DMS53 (cell line): ENCODE measurements at places on chromosomes 4 and X.

DNA sequence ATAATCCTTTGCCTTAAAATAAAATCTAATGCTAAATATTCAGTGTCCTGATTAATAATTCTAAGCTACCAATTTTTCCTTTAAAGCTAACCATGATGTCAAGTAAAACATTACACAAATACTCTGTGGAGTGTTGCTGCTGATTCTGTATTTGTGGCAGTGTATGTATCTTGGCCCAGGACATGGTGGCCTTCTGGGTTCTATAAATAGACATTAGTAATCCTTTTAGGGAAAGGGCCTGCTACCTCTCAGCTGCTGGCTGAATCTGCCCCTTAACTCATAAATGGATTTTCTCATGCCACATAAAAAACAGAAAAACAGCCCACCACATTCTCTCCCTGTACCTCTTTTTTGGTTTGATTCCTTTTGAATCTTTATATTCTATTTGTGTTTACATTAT, 1.2 kb upstream of the XK start:
- DNase-seq, result peak; percentile 8

GRCh38 chr4:107133965-107134653, 98.0 kb upstream of the DKK2 start:
- DNase-seq, result peak; percentile 3

DNA sequence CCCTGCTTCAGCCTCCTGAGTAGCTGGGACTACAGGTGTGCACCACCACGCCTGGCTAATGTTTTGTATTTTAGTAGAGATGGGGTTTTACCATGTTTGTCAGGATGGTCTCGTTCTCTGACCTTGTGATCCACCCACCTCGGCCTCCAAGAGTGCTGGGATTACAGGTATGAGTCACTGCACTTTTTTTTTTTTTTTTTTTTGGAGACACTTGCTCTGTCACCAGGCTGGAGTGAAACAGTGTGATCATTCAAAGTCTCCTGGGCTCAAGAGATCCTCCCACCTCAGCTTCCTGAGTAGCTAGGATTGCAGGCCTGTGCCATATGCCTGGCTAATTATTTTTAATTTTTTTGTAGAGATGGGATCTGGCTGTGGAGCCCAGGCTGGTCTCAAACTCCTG, 338.8 kb downstream of the PPP3CA start:
- DNase-seq, result peak; percentile 9

DNA sequence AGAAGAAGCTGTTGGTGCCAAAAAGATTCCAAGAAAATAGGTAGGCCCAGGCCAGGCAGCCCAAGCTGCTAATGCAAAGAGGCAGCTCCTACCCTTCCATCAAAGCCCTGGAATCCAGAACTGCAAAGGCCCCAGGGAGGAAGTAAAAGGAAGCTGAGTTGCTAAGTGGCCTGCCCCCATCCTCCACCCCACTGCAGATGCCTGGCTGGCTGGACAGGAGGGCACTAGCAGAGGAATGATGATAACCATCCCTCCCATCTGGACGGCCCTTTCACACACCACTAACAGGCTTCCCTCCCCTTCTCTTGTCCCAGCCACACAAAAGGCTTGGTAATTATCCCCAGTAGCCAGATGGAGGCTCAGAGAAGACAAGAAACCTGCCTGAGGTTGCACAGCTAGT, 32.4 kb upstream of the PJA1 start:
- no peak for DNase-seq

DNA sequence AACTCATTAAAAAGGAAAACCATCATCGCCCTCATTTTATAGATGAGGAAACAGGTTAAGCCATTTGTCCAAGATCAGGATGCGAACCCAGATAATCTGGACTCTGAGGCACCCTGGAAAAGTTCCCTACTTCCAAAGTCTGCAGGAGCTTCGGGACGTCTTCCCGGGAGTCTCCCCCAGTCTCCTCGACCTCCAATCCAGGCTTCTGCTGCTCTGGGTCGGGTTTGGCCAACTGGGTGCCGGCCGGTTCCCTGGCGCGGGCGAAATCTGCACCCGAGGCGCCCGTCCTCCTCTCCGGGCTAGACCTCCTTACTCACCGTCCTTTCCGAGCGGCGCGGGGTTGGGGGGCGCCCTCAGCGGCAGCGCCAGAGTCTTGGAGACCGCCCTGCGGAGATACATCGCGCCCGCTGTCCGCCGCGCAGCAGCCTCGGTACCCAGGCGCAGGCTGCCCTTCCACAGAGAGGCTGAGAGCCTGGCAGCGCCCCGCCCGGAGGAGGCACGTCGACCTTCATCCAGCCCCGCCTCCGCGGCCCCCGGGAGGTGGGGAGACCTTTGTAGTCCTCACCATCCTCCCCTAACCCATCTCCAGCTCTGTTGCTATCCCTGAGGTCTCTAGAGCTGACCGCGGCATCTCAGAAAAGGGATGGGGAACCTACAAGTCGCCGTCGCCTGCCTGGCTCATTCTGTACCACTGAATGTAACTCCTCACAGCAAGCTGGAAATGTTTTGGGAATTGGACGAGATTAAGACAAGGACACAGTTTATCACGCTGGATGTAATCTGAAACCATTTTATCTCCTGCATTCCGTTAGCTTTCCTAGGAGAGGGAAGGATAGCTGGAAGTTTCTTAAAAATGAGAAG, at the start of gene MGARP:
MGARP (minus strand) TSS at position 466 of the 861 bp plus-strand sequence; CDS start at position 399, 67 bp downstream.
- DNase-seq, result peak; percentile 46

DNA sequence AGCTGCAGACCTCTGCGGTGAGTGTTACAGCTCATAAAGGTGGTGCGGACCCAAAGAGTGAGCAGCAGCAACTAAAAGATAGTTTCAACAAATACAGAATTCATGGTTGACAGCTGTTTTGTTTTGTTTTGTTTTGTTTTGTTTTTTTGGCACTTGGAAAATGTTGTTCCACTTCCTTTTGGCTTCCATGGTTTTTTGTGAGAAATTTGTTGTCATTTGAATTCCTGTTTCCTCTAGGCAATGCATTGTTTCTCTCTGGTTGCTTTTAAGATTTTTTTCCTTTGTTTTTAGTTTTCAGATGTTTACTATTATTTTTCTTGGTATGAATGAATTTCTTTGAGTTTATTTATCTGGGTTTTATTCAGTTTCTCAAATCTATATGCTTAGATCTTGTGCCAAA, 229.4 kb downstream of the MID1IP1 start:
- DNase-seq, result no peak

GRCh38 chr4:15145709-15146108, 143.4 kb downstream of the CPEB2 start:
- peak; percentile 31 for DNase-seq

DNA sequence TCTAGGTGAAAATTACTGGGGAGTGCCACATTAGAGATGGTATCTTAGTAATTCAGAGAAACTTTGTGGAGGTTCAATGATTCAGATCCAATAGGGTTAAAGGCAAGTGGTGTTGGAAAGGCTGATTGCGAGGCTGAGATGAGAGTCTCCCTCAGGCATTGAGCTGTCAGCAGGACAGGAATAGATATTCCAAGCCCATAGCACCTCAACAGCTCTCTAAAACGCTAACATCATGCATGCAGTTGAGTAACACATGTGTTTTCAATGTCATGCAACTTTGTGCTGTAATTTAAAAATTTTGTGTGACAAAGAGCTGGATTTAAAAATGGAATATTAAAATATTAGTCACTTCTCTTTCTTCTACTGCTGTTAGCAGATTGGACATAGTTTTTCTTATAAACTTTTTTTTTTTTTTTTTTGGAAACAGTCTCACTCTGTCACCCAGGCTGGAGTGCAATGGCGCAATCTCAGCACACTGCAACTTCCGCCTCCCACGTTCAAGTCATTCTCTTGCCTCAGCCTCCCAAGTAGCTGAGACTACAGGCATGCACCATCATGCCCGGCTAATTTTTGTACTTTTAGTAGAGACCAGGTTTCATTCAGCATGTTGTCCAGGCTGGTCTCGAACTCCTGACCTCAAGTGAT, 173.5 kb upstream of the C1QTNF7 start:
- DNase-seq, result no peak

DNA sequence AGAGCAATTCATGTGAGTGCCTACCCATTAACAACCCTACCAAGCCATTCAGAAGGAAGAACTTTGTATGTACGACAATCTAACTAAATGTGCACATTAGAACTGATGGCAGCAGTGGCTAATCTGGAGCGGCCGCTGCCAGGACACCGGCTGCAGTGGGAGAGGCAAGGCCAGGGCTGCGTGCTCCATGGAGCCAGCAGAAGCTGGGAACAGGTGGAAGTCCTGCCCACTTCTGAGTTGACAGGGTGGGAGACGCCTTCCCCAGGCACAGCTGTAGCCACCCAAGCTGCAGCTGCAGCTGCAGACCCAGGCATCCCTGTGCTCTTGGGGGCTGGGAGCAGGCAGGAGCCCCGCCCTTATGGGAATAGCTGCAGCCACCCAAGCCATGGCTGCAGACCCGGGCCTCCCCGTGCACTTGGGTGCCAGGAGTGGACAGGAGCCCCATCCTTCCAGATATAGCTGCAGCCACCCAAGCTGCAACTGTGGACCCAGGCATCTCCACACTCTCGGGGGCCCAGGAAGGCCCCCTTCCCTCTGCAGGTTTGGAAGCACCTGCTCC, 79.1 kb upstream of the DDX60 start:
- DNase-seq, result no peak

GRCh38 chr4:184395971-184396391, 78.4 kb downstream of the IRF2 start:
- no peak for DNase-seq

DNA sequence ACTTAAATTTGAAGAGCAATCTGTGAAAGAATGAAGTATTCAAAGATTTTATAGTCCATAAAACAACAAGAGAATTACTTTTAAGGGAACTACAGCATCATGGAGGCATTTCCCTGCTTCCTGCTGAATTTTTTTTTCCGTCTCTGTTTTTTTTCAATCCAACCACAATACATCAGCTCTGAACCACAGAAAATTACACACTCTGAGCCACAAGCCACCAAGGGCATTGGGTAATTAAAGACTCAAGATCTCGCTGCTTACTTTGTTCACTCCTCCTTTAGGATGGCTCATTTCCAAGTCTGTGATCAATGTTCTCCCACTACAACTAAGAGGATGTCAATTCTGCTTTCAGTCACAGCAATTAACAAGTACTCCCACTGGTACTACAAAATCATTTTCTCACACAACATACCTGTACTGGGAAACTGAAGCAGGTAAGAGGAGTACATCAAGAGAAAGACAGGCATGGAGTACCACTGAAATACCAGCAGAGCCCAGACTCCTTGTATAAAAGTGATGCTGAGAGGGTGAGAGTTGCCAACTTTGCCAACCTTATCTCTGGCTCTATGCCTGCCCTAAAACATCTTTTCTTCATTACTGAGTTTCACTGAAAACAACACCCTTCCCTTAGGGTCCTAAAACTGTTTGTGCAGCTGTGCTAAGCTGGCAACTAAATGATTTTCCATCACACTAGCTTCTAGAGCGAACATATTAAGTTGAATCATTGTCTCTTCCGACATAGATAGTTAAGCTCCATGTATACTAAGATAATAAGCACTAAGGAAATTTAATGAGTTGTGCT, 105.8 kb upstream of the MAGEB18 start:
- no peak for DNase-seq

- DNase-seq, result no peak
Measured at GRCh38 chr4:151446208-151446607, 37.2 kb downstream of the FHIP1A start.

DNA sequence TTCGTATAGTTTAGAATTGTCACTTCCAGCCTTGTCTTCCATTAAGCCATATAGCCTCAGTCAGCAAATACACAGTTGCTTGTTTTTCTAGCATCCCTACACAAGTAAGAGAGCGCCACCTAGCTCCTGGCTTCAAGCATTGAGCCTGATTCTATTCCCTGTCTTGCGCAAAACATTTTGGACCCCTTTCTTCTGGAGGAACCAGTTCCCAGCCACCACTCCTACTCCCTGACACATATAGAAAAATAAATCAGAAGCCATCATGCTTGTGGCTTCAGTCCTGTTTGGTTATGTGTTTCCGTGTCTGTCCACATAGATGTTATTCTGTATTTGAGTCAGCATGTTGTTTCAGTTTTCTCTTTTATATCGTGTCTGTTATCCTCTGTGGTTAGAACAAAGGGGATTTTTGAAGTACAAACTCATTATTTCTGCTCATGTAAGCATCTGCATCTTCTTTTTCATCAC, 59.9 kb downstream of the GK start:
- peak; percentile 84 for DNase-seq

DNA sequence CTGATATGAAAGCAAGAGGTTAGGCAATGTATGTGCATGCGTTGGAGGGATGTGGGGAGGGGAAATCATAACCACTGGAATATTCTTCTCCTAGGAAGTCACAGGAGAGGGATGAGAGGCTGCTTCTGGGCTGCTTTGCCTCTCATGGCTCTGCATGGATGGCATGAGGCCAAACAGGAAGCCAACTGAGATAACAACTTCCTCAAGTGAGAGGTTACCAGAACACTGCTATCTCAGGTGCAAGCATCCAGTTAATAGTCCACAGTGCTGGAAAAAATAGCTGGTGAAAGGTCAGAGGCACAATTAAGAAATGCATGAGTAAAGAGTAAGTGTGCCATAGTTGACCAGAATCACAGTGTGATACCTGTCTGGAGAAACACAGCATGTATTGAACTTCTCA, 113.3 kb downstream of the ELOVL6 start:
- DNase-seq, result peak; percentile 82

DNA sequence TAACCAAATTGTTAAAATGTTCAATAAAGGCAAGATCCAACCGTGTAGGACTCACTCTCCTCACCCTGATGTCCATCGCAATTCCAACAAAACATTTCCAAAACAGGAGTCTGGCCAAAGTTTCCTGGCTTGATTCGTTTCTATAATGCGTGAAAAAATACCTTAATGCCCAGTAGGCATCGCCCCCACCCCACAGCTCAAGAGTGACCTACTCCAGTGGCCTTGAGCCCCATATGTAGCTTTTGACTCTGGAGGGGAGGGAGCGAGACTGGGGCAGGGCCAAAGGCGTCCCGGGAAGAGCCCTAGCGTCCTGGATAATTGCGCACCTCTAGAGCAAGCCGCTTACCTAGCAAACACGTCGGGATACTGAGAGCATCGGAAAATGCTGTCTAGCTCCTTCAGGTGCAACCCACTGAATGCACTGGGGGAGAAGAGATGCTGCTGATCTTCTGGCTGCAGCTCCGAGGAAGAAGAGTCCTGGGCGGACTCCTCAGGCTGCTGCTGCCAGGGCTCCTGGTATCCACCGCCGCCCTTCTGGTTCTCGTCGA, 55.6 kb upstream of the NKAP start:
- DNase-seq, result peak; percentile 17

DNA sequence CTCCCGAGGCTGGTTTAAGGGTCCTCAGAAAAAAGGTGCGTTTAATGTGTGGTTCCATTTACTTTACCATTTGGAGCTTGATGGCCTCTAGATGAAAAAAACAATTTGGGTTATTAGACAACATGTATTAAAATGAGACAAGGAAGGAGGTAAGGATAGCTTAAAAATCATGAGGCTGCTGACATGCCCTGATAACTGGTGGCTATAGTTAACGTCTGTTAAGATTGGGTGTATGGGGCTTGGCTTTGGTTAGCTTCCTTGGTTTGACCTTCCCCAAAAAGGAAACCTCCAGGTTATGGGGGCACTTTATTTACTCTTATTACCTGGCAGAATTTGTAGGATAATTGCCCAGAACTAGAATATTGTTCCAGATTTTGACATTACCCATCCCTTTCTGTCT, 51.5 kb downstream of the HMGB2 start:
- no peak for DNase-seq
